Endothelial cell of umbilical vein (primary cell): ENCODE measurements at places on chromosomes 16 and 17. TPM values are rescaled to one million over a fixed set of nuclear protein-coding genes. Genes with fewer than 3 reads are reported as not detected.

- DNase-seq: no peak
Observed at GRCh38 chr17:67239597-67239996, 5.4 kb downstream of the HELZ start.

DNA sequence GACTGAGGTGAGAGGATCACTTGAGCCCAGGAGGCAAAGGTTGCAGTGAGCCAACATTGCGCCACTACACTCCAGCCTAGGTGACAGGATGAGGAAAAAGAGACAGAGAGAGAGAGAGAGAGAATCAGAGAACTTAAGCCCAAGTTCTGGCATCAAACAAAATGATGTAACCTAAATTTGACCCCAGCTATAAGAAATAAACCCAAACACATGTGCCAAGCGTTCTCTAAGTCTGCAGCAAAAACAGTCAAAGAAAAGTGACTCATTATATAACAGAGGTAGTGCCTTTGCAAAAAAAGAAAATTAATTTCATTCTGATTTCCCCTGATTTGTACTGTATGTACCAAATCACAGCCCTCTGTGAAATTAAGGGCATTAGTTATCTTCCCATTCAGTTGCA lies 89.5 kb downstream of the CDH11 start:
- no peak for DNase-seq

DNA sequence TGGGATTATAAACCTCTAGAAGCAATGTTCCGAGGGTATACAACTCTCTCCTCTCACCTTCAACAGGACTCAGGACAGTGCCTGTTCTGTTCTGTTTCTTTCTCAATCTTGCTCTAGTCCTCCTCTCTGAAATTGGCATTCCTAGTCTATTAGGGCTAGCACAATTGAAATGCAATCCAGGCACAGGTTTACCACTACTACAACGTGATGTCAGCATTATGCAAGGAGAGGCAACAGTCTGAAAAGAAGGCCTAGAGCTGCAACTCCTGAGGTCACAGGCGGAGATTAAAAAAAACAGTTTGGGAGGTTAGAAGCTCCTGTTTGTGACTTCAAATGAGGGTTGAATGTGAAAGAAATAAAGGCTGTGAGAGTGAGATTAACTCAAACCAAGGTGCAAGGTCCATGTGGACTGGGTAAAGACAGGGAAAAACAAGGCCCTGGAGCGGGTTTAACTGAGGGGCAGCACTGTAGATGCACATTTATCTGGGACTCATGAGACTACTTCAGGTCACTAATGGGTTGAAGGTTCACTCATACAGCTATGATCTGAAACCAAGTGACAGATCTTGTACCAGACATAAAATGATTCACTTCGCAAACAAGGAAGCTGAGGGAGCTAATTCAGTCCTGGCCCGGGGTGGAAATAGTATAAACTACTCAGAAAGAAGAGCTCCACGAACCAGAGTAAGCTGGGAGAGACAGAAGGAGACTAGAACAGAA lies 16.8 kb downstream of the AMFR start:
- no peak for DNase-seq

GRCh38 chr16:66660422-66661209 lies 35.9 kb downstream of the CMTM4 start:
- peak; percentile 90 for DNase-seq

- peak; percentile 68 for DNase-seq
Observed at GRCh38 chr16:21626659-21627277, 25.6 kb downstream of the IGSF6 start.

- no peak for DNase-seq
Observed at GRCh38 chr16:88530858-88531203, 39.4 kb upstream of the ZC3H18 start.

Gene MAPK7
- 26.0 and 30.7 TPM in 2 replicates for total RNA-seq

Gene ARHGAP44
- 0.42 and 0.55 TPM in 2 replicates for total RNA-seq

Gene KCNH6
- not detected in 2 replicates for total RNA-seq

DNA sequence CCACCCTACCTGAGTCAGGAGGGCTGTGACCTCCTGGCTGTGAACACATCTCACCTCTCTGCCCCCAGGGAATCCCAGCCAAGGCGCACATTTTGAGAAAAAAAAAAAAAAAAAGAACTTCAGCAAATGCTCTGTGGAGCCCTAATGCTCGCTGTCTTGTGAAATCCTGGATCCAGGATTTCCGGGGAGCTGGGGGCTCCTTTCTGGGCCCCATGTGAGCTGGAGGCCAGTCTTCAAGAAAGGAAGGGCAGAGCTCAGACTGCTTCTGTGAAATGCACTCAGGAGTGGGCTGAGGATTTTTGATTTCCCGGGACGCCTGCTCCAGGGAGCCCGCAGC lies 36.0 kb upstream of the EMP2 start:
- DNase-seq: no peak
